Activated CD8-positive, alpha-beta memory T cell treated with anti-CD3 and anti-CD28 coated beads for 1 hour (primary cell): ENCODE measurements at places on chromosomes 2 and 18.

GRCh38 chr2:85048534-85048933 is 77.6 kb downstream of the KCMF1 start:
- no peak for DNase-seq

GRCh38 chr18:78822171-78822948 is 157.3 kb upstream of the SALL3 start:
- no peak for DNase-seq

DNA sequence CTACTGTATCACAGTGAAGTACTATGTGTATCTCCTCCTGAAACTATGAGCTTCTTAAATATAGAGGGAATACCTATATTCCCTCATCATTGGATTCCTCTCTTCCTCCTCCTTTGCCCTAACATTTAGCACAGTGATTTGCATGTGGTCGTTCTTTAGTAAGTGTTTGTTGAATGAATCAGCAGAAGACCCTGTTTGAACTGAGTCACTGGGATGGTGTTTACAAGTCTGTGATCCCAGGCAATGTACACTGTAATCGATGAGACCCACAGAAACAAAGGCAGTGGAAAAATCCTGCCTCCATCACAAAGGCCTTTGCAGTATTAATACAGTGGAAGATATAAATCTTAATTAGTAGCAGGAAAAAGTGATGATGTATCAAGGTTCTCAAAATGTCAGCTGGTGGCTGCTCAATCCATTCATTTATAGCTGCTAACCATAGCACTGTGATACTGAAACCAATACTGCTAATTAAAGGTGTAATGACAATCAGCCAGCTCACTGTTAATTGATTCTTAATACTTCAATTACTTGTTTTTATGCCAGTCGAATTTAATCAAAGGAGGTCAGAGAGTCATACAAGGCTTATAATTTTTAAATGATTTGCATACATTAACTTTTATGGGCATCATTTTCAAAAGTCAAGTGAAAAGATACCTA is 20.8 kb upstream of the MYO3B start:
- no peak for DNase-seq

- no peak for DNase-seq
These were observed 1.2 kb downstream of the PTPN4 start for GRCh38 chr2:119760956-119761275.

- DNase-seq, result no peak
These were observed 5.0 kb downstream of the SIX3 start for GRCh38 chr2:44946372-44947027.
